ENCODE measurements at places on chromosomes 5 and 9.
A peak's percentile ranks its signal among the peaks of the same experiment; 100 is the strongest.

DNA sequence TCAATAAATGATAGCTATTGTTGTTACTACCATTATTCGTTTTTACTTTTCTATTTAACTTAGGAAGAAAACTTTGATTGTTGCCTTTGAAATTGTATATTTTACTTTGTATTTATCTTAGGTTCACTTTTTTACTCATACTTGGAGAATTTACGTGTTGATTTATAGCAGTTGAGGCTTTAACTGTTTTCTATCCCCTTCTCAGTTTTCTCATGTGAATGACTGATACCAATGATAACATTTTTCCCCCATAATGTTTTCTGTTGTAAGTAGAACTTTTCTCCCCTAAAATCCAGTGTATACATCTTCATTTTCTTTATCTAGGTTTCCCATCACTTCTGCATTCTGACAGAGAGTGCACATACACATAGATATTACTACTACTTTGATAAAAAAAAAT lies 54.4 kb downstream of the FSD1L start:
- no peak for DNase-seq

GRCh38 chr9:5557606-5558587 lies 47.6 kb downstream of the PDCD1LG2 start:
- no peak for DNase-seq

DNA sequence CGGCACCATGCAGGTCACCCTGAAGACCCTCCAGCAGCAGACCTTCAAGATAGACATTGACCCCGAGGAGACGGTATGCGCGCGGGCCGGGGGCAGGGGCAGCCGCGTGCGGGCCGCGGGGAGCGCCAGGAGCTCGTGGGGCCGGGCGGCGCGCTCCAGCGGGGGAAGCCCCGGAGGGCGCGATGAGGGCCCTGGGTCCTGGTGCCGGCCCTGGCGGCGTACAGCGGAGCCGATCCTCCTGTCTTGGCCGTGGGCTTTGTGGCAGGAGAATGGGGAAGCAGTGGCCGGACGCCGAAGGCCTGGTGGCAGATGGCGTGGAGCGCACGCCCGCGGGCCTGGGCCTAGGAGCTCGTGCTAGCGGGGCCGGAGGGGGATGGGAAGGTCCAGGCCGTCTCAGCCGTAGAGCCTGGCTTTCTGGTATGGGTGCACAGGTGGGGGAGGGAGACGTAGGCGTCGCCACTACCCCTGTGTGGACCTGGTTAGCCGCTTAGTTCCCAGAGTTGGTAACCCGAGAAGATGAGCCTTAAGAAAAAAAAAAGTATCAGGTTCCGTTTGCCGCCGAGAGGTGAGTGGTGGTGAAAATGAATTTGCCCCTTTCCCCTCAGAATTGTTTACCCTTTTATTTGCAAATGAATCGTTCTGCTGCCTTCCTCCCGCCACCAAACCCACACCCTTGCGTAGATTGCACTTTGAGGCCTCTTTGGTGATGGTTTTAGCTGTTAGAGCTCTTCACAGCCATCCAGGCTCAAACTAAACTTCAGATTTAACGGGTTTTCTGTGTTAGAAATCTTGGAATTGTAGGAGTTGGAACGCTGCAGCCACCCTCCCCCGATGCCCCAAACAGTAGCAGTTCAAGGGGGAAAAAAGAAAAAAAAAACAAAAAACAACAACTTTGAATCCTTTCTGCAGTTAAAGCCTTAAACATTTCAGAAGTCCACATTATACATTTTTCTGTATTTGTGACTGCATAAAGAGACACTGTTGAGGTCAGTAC lies 841 bp downstream of the RAD23B start:
- peak; percentile 79 for DNase-seq

- DNase-seq = no peak
These were observed 3.2 kb downstream of the NEURL1B start for GRCh38 chr5:172644266-172644665.

DNA sequence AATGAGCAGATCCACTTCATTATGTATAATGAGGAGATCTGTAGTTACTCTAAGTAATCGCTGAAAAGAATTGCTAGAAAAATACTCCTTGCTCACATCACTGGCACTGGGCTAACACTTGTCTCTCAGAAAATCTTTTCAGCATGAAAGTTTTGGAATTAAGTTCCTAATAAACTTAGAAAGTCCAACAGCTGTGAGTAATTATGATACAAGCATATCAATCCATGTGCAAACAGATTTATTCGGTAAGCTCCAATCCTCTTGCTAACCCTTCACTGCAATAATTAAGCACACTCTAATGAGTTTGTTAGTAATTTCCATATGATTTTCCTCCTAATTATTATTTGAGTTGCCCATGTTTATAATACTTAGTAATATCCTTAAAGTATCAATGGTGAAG lies 652.6 kb upstream of the WWC1 start:
- no peak for DNase-seq

- DNase-seq = no peak
These were observed 1.1 kb upstream of the ADAMTS2 start for GRCh38 chr5:179346401-179346800.

GRCh38 chr5:172280929-172281328 lies 2.6 kb downstream of the UBTD2 start:
- DNase-seq = peak; percentile 71
